ENCODE measurements at places on chromosomes 6 and 20. TPM values are rescaled to one million over a fixed set of nuclear protein-coding genes. Genes with fewer than 3 reads are reported as not detected.

RIN2 gene
- total RNA-seq: 141 TPM

ALDH8A1 gene
- total RNA-seq: 0.16 TPM

MYB gene
- 0.16 TPM for total RNA-seq

GJA10 gene
- total RNA-seq: not detected

OVOL2 gene
- total RNA-seq: not detected

LIME1 gene
- total RNA-seq: 4.5 TPM

GJA1 gene
- total RNA-seq: 654 TPM

All from hair follicle dermal papilla cell (primary cell).